ENCODE measurements at places on chromosomes 7 and 10.

- DNase-seq = no peak
These were observed 463.2 kb upstream of the GALNT17 start for GRCh38 chr7:70668606-70669358.

- DNase-seq = no peak
These were observed 159.3 kb downstream of the SH3PXD2A start for GRCh38 chr10:103696094-103696410.

DNA sequence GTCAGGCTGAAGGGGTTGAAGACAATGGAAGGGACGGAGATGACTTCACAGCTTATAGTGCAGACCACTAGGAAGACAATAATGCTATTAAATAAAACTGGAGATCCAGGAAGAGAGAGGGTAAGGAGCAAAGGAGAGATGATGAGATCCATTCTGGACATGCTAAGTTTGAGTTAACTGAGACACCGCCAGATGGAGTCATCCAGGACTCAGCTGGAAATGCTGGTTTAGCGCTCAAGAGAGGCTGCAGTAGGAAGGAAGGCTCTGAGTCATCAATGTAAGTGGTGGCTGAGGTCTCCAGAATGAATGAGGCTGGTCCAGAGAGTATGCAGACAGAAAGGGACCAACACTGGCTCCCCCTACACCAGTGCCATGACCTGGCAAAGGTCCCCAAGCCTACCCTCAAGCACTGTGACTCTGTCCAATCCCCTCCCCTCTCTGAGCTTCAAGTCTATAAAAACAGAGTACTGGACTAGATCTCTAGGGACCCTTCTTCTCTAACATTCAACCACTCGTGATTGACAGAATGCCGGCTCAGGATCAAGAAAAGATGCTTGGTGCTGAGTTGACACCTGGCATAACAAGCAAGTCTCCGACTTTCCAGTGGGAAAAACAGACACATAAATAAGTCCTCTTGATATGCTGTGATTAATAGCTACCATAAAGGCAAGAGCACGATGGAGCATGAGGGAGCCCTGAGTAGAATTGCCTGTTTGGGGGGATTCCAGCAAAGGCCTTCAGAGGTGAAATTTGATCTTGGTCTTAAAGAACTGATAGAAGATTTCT, 8.9 kb downstream of the GFRA1 start:
- DNase-seq = no peak

DNA sequence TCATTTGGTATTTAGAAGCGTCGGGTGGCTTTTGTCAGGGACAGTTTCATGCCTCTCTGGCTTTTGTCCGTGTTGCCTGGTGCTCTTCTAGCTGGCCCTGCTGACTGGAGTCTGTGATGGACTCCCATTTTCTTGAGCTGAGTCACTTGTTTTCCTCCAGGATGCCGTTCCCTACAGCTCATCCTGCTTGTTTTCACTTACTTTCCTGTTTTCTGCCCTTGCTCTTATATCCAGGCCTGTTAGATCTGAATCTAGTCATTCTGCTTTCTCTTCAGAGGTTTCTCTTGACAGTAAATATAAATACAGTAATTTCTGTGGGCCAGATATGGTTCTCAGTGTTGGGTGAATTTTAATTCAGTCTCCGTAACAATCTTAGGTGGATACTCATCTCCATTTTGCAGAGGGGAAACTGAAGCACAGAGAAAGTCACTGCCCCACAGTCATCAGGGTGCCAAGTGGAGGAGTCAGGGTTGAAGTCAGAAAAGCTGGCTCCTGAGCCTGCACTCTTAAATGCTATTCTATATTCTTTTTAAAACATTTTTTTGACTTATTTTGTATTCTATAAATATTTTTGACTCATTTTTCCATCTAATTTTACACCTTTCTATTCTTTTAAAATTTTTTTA, 85.4 kb downstream of the CCNY start:
- DNase-seq = no peak

DNA sequence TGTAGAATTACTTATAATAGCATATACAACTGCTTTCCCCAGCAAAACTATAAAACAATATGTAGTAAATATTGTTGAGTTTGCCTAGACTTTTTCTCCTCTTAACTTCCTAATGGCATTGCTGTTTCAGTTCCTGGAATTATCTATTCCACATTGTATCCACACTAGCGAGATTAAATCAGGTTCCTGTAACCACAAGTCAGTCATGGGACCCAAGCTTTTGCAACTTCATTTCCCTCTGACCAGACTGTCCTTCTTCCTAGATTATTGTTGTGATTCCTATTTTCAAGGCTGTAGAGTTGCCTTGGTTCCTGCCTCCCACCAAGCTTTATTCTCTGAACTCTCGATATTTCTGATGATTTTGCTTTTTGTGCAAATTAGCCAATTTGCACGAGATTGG, 173.3 kb upstream of the ZNF804B start:
- DNase-seq = no peak

DNA sequence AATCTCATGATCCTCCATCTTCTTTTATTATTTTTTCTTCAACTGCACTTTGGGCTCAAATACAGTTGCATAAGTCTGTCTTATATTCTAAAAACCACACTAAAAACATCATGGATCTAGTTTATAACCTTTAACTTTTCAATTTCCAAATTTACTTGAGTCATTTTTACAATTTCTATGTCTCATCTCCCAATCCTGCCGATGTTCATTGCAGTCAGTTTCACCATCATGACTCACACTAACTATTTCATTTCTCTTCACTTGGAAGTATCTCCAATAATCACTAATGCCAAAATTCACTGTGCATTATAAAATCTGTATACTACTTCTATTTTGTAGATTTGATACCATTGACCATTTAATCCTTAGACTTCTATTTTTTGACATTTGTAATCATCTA, 806.9 kb upstream of the SORCS1 start:
- no peak for DNase-seq

- DNase-seq = no peak
These were observed 28.8 kb upstream of the SLC26A4 start for GRCh38 chr7:107631588-107632491.

GRCh38 chr10:71708301-71708703, 11.3 kb downstream of the C10orf105 start:
- DNase-seq = peak; percentile 43

DNA sequence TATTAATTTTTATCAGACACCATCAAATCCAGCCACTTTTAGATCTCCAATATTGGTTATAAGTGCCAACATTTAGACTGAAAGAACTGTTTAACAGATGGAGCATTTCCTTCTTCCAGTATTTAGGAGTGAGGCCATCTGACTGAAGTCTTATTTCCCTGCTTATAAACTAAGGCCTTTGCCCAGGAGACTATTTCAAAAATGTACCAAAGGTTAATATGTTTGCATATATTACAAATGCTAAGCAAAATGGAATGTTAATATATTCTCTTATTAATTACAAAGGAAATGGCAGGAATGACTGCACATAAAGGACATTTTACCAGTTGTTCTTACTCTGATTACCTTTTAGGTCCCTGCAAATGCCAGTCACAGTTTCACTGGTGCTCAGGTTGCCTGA, 238.9 kb upstream of the PLXNA4 start:
- DNase-seq = no peak

DNA sequence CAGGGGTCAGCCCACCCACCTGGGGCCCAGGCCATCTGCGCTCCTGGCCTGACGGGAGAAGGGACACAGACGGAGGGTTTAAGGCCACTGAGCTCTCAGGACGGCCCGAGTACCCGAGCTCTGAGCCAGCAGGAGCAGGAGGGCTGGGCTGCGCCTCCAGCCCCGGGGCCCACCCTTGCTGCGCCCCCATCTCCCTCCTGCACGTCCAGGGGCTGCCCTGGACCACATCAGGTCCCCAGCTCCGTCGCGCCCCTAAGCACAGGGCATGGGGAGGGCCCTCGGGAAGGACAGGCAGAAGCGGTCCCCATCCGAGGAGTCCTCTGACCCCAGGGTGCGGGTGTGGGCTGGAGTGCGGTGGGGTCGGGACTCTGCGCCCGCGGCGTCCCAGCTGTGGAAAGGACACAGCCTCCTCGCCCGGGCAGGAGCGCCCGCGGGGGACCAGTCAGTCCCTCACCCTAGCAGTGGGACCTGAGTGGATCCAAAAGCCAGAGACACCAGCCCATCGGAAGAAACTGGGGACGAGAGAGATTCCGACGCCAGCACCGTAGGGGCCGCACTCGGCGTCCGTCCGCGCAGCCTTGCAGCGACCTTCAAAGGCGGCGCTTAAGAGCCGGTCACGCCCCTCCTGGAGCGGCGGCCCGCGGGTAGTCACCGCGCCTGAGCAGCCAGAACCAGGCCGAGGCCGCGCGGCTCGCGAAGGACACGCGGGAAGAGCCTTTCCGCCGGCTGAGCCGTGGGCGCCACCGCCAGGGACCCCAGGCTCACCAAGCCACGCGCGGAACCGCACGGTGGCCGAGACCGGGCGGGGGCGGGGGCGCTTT, 15.9 kb downstream of the CAMK2B start:
- peak; percentile 40 for DNase-seq

GRCh38 chr7:4076701-4077294, 605.3 kb upstream of the FOXK1 start:
- no peak for DNase-seq

DNA sequence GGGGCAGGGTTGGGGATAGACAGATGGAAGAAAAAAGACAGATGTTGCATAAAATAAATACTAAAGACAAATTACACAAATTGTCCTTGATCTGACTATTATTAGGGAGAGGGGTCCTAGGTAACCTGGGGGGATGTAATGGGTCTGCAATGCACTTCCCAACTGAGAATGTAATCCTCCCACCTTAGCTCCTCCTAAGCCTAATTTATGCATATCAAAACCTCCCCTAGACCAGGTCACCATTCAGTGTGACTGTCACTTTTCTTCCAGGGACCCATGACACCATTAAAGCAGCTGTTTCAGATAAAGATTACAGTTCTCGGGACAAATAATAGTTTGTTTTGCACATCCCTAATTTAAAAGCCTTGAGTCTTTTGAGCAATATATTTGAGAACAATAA, 133.9 kb upstream of the FEZF1 start:
- no peak for DNase-seq

- DNase-seq = no peak
These were observed 109.2 kb downstream of the OSBPL3 start for GRCh38 chr7:24870766-24871165.

DNA sequence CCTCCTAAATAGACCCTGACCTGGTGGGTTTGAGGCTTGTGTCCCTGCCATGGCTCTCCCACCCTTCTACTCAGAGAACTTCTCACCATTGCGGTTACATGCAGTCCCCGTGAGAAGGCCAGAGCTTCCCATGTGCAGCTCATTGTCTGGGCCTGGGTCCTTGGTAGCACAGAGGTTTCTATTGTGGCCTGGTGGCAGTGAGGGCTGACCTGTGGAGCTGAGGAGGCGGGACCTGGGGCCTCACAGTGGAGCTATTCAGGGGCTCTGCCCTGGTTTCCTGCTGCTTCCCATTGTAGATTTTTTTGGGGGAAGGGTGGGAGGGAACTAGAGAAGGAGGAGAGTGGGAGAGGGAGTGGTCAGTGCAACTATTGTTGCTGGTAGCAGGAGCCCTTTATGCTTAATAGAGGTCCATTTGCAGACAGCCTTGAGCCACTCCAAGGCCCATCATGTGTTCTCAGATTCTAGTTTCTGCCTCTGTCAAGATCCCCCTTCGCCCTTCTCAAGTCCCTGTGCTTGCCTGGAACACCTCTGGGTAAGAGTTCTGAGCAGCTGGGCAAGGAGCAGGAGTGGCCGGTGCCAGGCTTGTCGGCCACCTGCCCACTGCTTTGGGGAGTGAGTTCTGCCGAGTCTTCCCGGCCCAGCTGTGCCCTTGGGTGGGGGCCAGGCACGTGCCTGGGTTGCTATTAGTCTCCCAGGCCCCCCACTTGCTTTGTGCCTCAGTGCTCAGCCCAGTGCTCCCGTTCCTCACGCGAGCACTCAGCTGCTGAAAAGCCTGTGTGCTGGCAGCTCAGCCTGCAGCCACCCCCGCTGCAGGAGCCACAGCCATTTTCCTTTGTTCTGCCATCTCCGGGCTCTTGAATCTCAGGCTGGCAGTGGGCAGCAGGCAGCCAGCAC, 10.7 kb downstream of the TSPAN14 start:
- DNase-seq = no peak

DNA sequence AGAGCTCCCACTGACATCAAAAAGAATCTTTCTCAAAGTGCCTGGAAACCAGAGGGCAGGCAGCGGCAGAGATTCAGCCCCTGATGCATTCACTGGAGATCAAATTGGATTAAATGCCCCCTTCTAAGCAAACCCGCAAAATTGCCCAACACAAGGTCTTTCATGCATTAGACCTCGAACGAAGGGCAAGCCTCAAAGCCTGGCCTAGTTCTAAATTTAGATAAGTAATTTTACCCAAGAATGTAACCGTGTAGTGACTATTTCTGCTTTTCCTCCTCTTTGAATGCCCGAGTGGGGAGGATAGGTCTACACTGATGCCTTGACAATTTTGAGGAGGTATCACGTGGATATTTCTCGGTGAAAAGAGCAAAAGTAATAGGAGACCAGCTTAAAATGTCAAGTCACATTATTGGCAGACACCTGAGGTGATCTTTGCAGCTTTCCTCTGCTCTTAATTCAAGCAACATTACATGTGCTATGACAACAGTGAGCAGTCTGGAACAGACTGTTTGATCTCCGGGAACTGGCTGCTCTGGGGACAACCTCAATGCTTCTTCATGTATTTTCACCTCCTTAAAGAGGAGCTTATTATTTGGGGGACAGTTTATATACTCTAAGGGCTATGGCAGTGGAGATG, 1263.5 kb upstream of the AUTS2 start:
- no peak for DNase-seq

- no peak for DNase-seq
These were observed 754 bp downstream of the SEMA3D start for GRCh38 chr7:85186083-85186520.

DNA sequence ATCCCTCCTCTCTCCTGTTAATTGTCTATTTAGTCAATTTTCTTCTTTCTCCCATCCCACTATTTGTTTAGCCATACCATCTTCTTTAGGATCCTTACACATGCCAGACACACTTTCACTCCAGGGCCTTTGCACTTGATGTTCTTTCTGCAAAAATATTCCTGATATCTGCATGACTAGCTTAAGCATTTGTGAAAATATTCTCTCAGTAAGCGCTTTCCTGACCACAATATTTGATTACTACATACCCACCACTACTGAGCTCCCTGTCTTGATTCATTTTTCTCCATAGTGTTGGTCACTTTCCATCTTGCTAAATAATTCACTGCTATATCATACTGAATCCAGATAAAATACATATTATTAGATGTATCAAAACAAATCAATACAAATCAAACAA, 75.1 kb downstream of the SEMA3D start:
- DNase-seq = no peak

GRCh38 chr7:127089146-127089545, 163.6 kb downstream of the GRM8 start:
- no peak for DNase-seq

DNA sequence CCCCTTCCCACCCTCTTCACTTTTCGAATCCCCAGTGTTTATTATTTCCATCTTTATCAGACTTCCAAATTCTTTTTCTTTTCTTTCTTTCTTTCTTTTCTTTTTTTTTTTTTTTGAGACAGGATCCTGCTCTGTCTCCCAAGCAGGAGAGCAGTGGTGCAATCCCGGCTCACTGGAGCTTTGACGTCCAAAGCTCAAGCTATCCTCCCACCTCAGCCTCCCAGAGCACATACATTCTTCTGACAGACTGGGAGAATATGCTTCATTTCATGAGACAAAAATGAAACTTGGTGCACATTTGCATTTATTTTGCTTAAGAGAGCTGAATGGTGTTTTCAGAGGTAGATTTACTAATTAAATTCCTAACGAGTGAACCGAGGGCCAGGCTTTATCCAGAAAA, 80.1 kb upstream of the FZD8 start:
- DNase-seq = no peak

GRCh38 chr10:82750538-82750937, 875.5 kb downstream of the NRG3 start:
- DNase-seq = no peak

GRCh38 chr7:100435401-100436304, 644 bp downstream of the PPP1R35 start:
- DNase-seq = no peak
